ENCODE measurements at places on chromosomes 2 and 18. TPM values are rescaled to one million over a fixed set of nuclear protein-coding genes. Genes with fewer than 3 reads are reported as not detected.

Gene REG1A
- total RNA-seq = 0.96 TPM

DNA sequence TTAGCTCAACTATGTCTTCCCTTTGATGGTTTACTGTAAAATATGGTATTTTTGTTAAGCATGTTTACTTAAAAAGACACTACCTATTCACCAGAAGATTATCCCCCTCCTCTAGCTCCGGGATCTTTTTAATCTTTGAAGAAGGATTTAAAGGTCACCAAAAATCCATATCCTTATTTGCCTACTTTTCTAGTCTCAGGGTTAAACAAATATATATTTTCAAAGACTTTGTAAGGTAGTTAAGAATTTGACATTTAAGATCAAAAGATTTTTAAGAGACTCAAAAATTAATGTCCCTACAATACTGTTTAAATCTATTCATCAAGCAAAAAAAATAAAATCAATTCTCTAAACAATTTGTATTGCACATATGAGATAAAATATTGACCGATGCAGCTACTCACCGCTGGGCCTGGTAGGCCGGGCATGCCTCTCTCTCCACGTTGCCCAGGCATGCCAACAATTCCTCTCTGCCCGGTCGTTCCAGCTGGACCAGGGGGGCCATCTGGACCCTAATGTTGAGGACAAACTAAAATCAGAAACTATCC lies 76.1 kb downstream of the COL3A1 start:
- H3K27ac ChIP-seq = no peak overlapping the region
- no peaks in the 10 kb centered on the region for H3K4me1 ChIP-seq
- DNase-seq = no peak
- H3K27me3 ChIP-seq = no peaks in the 10 kb centered on the region
- H3K36me3 ChIP-seq = peaks cover 38% of the 10 kb centered on the region

DNA sequence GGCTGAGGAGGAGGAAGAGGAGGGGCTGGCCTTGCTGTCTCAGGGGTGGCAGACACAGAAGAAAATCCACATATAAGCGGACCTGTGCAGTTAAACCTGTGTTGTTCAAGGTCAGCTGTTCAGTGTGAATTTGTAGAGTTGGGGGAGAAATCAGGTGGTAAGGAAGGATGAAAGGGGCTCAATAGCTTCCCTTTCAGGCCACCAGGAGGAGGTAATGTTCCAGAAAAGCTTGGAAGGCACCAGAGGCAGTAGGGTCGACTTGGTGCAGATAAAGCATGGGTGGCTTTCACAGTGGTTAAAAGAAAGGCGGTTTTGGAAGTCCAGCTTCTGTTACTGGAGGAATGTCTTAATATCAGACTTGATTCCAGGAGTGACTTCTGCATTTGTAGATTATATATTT lies 167.4 kb downstream of the THSD7B start:
- H3K27me3 ChIP-seq = no peaks in the 10 kb centered on the region
- H3K4me1 ChIP-seq = no peaks in the 10 kb centered on the region
- no peaks in the 10 kb centered on the region for H3K36me3 ChIP-seq
- no peak overlapping the region for H3K27ac ChIP-seq
- DNase-seq = no peak
- no peak overlapping the region for H3K4me3 ChIP-seq

DNA sequence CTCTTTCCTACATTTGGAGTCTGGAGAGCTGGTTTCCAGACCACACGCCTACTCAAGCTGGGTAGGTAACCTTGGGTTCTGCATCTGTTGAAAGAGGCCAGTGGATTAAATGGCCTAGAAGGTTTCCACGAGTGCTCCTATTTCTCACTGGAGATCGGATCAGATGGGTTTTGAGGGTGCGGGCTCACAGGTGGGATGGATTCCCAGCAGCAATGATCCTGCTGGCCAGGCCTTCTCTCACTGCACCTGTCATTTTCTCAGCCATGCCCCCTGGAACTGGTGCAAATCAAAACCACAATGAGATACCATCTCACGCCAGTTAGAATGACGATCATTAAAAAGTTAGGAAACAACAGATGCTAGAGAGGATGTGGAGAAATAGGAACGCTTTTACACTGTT lies 747.5 kb upstream of the RAB6C start:
- no peaks in the 10 kb centered on the region for H3K36me3 ChIP-seq
- no peak overlapping the region for H3K27ac ChIP-seq
- no peaks in the 10 kb centered on the region for H3K27me3 ChIP-seq
- DNase-seq = no peak
- H3K4me1 ChIP-seq = no peaks in the 10 kb centered on the region

GRCh38 chr2:221571551-221572218 lies 419 bp downstream of the EPHA4 start:
- H3K4me1 ChIP-seq = peaks cover 14% of the 10 kb centered on the region
- no peak for DNase-seq
- peak overlapping the region; percentile 92 for H3K4me3 ChIP-seq
- H3K36me3 ChIP-seq = no peaks in the 10 kb centered on the region
- peak overlapping the region; percentile 83 for H3K27ac ChIP-seq
- no peaks in the 10 kb centered on the region for H3K27me3 ChIP-seq

GRCh38 chr2:17223211-17223610 lies 295.0 kb downstream of the RAD51AP2 start:
- H3K4me3 ChIP-seq = no peak overlapping the region
- no peak overlapping the region for H3K27ac ChIP-seq
- H3K27me3 ChIP-seq = no peaks in the 10 kb centered on the region
- H3K36me3 ChIP-seq = no peaks in the 10 kb centered on the region
- no peak for DNase-seq

DNA sequence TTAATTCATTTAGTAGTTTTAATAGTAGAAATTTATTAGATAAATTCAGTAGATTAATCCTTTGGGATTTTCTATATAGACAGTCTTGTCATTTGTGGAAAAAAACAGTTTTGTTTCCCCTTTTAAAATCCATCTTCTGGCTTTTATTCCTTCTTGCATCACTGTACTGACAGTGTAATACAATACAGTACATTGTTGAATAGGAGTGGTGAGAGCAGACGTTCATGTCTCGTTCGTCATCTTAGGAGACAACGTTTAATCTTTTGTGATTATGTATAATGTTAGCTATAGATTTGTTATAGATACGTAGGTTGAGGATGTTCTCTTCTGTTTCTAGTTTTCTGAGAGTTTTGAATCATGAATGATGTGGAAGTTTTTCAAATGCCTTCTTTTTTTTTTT lies 61.8 kb downstream of the NCOA1 start:
- H3K4me1 ChIP-seq = no peaks in the 10 kb centered on the region
- H3K27me3 ChIP-seq = no peaks in the 10 kb centered on the region
- no peak overlapping the region for H3K27ac ChIP-seq
- no peaks in the 10 kb centered on the region for H3K36me3 ChIP-seq

DNA sequence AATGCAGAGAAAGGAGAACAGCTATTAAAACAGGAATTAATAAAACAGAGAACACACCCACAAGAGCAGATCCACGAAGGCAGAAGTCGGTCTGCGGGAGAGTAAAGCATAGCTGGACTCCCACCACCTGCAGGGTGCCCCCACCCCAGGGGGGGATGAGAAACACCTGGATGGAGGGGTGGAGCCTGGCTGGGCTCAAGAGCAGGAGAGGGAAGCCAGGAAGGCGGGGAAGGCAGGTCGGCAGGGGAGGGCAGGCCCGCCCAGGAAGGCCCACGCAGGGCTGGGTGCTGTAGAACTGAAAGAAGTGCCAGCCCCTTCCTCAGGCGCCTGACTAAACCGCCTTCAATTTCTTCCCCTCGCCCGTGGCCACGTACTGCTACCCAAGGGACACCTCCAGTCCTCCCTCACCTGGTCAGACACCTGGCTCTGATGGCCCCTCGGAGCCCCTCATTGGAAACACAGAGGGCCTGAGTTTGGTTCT lies 175.4 kb downstream of the HDAC4 start:
- DNase-seq = peak; percentile 61
- H3K36me3 ChIP-seq = no peaks in the 10 kb centered on the region
- H3K4me1 ChIP-seq = peaks cover 60% of the 10 kb centered on the region

Gene CHRND
- not detected for total RNA-seq

DNA sequence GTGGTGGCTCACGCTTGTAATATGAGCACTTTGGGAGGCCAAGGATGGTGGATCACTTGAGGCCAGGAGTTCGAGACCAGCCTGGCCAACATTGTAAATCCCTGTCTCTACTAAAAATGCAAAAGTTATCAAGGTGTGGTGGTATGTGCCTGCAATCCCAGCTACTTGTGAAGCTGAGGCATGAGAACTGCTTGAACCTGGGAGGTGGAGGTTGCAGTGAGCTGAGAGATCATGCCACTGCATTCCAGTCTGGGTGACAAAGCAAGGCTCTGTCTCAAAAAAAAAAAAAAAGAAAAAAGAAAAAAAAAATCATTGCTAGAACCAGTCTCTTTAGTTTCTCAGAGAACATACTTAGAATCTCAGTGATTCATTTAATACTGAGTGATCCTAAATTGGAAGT lies 217.1 kb downstream of the DYM start:
- H3K27ac ChIP-seq = no peak overlapping the region
- peaks cover 4% of the 10 kb centered on the region for H3K36me3 ChIP-seq
- no peaks in the 10 kb centered on the region for H3K4me1 ChIP-seq
- no peak overlapping the region for H3K4me3 ChIP-seq

DNA sequence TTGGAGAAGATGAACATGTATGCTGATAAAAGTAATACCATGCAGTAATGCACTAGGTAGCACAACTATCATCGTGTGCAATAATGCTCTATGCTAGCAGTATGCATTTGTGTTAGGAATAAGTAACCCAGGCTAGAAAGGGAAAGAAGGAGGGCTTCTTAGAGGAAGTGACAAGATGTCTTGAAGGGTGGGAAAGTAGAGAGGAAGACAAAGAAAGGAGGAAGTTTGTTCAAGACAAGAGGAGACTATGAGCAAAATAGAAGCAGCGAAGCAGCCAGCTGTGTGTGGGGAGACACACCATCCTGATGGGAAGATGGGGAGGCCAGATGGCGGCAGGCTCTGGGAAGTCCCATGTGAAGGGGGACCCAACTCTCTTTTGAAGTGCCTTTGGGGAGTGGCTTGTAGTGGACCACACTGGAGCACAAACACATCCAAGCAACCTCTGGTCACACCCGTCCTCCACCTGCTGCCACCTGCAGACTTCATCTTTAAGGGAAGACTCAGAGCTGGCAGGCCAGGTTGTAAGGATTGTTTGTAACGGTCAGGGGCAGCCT lies 39.9 kb upstream of the INHBB start:
- peaks cover 19% of the 10 kb centered on the region for H3K36me3 ChIP-seq
- H3K4me3 ChIP-seq = no peak overlapping the region
- no peak for DNase-seq
- no peaks in the 10 kb centered on the region for H3K27me3 ChIP-seq
- no peaks in the 10 kb centered on the region for H3K4me1 ChIP-seq
- no peak overlapping the region for H3K27ac ChIP-seq

Gene IL18R1
- total RNA-seq = 1.9 TPM

GRCh38 chr2:55844986-55845385 lies 78.6 kb downstream of the EFEMP1 start:
- no peak overlapping the region for H3K4me3 ChIP-seq
- no peak overlapping the region for H3K27ac ChIP-seq
- H3K36me3 ChIP-seq = no peaks in the 10 kb centered on the region
- no peak for DNase-seq
- H3K4me1 ChIP-seq = no peaks in the 10 kb centered on the region

- H3K27ac ChIP-seq = no peak overlapping the region
- no peaks in the 10 kb centered on the region for H3K27me3 ChIP-seq
- no peak overlapping the region for H3K4me3 ChIP-seq
- no peaks in the 10 kb centered on the region for H3K4me1 ChIP-seq
Observed at GRCh38 chr2:172328103-172328841, 99.1 kb upstream of the ITGA6 start.

DNA sequence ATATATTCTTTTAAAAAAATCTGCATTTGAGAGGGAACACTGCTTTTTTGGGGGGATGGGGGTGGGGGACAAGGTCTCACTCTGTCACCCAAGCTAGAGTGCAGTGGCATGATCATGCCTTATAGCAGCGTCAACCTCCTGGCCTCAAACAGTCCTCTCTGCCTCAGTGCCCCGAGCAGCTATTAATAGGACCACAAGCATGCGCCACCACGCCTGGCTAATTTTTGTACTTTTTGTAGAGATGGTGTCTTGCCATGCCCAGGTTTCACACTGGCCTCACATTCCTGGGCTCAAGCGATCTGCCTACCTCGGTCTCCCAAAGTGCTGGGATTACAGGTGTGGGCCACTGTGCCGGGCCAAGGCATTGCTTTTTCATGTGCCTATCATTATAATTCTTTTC lies 154.2 kb downstream of the ATAD2B start:
- no peaks in the 10 kb centered on the region for H3K27me3 ChIP-seq
- no peak overlapping the region for H3K27ac ChIP-seq
- no peak overlapping the region for H3K4me3 ChIP-seq
- H3K4me1 ChIP-seq = no peaks in the 10 kb centered on the region

Gene B3GNT7
- 0.64 TPM for total RNA-seq

DNA sequence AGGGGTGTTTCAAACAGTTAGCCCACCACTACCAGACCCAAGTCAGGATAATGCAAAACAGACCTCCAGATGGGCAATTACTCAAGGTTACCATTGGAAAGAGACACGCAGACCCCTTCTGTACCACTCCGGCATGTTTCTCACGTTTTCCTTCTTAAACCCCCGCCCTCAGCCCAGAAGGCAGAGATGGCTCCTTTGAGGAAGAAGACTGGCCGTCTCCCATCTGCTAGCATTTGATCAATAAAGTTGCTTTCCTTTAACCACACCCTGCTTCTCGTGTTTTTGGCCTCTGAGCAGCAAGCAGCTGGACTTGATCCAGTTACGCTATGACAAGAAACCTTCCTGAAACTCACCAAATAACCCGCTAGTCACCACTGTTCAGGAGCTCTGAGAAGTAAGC lies 1012.4 kb upstream of the GYPC start:
- H3K36me3 ChIP-seq = no peaks in the 10 kb centered on the region
- no peaks in the 10 kb centered on the region for H3K4me1 ChIP-seq
- no peak overlapping the region for H3K27ac ChIP-seq
- no peaks in the 10 kb centered on the region for H3K27me3 ChIP-seq

DNA sequence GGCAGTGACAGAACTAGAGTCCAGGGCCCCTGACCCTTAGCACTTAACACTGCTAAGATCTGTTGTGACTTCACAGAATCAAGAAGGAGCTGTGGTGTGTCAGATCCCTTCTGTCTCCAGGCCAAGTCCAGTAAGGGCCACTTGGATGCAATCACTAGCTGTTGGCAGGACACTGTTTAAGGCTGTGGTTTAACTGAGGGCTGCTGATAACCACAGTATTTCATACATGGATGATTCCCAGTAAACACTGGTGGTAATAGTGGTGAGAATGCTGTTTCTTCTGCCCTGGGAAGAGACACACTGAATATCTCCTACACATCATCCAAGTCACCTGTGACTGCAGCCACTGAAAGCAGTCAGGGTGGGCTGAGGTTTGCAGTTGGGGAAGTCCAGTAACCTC lies 77.7 kb upstream of the FBXO11 start:
- no peak overlapping the region for H3K4me3 ChIP-seq
- no peak overlapping the region for H3K27ac ChIP-seq
- H3K27me3 ChIP-seq = no peaks in the 10 kb centered on the region

Gene RNF181
- total RNA-seq = 157 TPM

DNA sequence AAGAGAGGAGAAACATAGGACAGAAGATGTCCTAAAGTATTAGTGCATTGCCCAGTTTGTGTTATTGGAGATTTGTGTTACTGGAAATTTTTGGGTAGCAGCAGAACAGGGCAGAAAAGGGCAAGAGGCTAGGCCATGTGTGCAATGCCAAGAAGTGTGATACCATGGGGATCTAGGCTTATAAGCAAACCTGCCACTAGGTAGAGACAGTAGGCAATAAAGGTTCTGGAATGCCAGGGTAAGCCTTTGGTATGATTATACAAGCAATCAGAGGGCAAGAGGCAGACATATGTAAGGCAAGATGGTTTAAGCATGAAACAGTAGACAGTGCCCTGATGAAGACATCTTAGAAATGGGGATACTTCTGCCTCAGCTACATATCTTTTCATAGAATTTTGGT lies 12.3 kb upstream of the CERS6 start:
- no peak overlapping the region for H3K4me3 ChIP-seq
- H3K36me3 ChIP-seq = no peaks in the 10 kb centered on the region
- H3K27ac ChIP-seq = no peak overlapping the region
- H3K4me1 ChIP-seq = no peaks in the 10 kb centered on the region
- H3K27me3 ChIP-seq = no peaks in the 10 kb centered on the region

Gene PPP1R1C
- not detected for total RNA-seq

Measured in ascending aorta (tissue), 2 donors.